ENCODE measurements at places on chromosomes 7 and 10. TPM values are rescaled to one million over a fixed set of nuclear protein-coding genes. Genes with fewer than 3 reads are reported as not detected.

DNA sequence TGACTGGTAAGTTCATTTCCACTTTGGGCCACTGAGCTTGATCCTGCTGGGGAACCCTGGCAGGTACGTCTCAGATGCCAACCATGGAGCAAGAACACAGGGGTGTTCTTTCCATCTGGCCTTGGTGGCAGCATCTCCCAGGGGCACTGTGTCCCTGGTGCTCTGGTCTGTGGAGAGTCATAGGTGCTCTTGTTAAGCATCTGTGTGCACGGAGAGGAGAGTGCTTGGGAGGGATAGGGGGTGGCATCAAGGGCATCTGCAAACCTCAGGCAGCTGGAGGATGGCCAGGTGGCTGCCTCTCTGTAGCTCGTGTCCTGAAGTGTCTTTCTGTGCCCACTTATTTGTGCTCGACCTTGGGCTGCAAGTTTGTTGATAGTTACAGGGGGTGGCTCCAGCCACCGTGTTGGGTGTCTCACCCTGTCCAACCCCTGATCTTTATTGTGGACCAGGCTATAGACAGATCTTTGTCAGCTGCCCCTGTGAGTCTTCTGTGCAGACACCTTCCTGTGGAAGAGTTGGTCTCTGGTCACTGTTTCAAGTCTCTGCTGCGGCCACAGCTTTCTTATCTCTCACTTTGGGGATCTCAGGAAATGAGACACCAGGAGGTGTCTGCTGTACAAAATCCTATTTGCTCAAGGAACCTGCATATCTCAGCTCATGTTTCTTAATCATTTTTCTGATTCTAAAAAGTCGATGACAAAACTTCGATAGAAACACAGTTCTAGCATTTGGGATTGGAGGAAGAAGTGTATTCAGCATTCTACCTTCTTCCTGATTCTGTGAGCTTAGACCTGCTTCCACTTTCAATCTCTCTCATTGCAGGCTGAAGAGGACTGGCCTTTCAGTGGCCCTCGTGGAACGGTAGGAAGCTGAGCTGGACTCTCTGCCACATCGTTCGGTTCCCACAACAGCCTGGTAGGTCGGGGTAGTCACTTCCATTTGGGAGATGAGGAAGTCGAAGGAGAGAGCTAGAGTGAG is 17.2 kb upstream of the GIMAP8 start:
- H3K27ac ChIP-seq: no peak overlapping the region
- no peak overlapping the region for H3K4me3 ChIP-seq
- no peaks in the 10 kb centered on the region for H3K27me3 ChIP-seq
- DNase-seq: no peak
- peaks cover 26% of the 10 kb centered on the region for H3K4me1 ChIP-seq

DNA sequence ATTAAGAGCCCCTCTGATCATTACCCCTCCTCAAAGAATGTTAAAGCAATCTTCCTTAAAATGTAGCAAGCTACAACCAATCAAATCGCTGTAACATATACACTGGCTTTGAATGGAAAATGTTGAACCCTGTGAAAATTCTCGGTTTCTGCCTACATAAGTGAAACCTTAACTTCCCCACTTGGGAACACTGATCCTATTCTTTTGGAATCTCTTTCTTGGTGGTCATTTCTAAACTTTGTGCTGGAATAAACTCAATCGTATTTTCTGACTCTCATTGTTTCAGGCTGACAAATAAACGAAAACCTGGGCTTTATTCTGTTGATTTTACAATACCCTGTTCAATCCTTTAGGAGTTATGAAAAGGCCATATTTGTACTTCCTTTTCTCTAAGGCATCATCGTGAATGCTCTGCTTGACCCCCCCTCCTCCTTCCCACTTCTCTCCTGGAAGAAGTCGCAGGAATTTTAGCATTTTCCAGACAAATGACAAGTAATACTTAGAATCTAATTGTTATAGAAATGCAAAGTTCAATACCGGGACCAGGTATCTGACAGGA is 155.1 kb upstream of the FAM13C start:
- H3K4me3 ChIP-seq: no peak overlapping the region
- H3K4me1 ChIP-seq: no peaks in the 10 kb centered on the region
- no peaks in the 10 kb centered on the region for H3K36me3 ChIP-seq
- H3K27me3 ChIP-seq: no peaks in the 10 kb centered on the region
- no peak overlapping the region for H3K27ac ChIP-seq
- DNase-seq: no peak

DNA sequence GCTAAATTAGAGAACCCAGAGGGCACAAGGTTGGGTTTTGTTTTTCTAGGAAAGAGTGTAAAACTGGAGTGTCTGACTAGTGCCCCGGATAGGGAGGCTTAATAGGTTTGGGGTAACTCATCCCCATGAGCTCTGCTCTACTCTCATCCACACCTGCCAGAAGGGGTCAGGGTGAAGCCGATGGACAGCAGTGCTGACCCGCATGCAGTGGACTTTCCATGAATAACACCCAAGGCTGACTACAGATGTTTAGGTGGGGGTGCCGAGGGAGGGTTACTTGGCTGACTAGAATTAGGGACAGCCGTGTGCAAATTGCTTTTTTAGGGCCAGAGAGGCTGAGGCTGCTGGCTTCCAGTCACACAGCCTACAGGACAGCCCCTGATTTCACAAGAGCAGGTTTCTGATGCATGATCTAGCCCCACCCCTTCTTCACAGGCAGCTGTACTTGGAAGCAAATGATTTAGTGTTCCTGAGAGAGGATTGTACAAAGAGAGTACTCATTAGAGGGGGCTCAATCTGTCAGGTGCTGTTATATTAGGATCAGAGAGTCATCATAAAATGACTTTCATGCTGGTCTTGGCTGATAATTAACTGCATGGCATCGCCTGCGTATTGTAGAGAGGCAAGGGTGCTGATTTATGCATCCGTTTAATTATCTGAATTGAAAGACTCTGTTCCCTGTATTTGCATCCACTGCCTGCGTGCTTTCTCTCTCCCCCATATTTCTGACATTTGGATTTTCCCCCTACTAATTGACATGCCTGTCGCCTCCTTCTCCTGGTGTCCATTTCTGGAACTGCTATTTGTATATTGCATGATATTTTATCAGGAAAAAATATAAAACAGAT is 9.5 kb downstream of the INHBA start:
- H3K4me3 ChIP-seq: no peak overlapping the region
- DNase-seq: no peak
- no peaks in the 10 kb centered on the region for H3K27me3 ChIP-seq
- peaks cover 6% of the 10 kb centered on the region for H3K36me3 ChIP-seq

GRCh38 chr7:14229047-14229446 is 239.6 kb upstream of the ETV1 start:
- H3K4me3 ChIP-seq: no peak overlapping the region
- no peak for DNase-seq
- no peaks in the 10 kb centered on the region for H3K4me1 ChIP-seq
- H3K27ac ChIP-seq: no peak overlapping the region
- H3K36me3 ChIP-seq: no peaks in the 10 kb centered on the region
- no peaks in the 10 kb centered on the region for H3K27me3 ChIP-seq

GRCh38 chr10:114370966-114371365 is 33.3 kb downstream of the AFAP1L2 start:
- H3K4me3 ChIP-seq: no peak overlapping the region
- H3K27ac ChIP-seq: peak overlapping the region; percentile 1
- H3K27me3 ChIP-seq: no peaks in the 10 kb centered on the region
- no peaks in the 10 kb centered on the region for H3K36me3 ChIP-seq
- DNase-seq: no peak

The EPHA1 gene
- total RNA-seq: not detected
